ENCODE measurements at places on chromosomes 6 and 20. TPM values are rescaled to one million over a fixed set of nuclear protein-coding genes. Genes with fewer than 3 reads are reported as not detected.

Gene SMLR1
- total RNA-seq, result not detected

Gene RIPOR3
- 13.7 TPM for total RNA-seq

Gene APOM
- total RNA-seq, result 1.8 TPM

Gene NFATC2
- total RNA-seq, result not detected

Gene HLA-DOA
- total RNA-seq, result 0.16 TPM

Gene TSBP1
- not detected for total RNA-seq

Gene SOX18
- 0.13 TPM for total RNA-seq

Gene CST2
- total RNA-seq, result not detected

Gene SIRPA
- total RNA-seq, result 26.3 TPM

Gene TGM3
- total RNA-seq, result not detected
